ENCODE measurements at places on chromosomes 6 and 20.

- DNase-seq = no peak
Measured at GRCh38 chr6:150831577-150831976, 33.9 kb upstream of the MTHFD1L start.

DNA sequence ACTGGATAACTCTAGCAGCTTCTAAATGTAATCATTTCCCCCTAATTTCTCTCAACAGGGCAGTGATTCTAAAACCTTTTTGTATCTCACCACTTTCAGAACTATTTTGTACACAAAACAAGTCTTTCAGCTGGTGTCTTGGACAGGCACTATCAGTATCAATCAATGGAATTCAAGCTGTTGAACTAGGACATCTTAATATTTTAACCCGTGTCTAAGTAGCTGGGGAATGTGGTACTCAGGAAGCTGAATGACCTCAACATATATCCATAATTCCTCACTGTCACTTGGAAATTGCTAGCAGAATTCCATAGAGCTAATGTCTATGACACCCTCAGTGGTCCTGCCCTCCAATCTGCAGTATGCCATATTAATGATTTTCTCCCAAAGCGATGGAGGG, 24.5 kb downstream of the ADAT2 start:
- DNase-seq = no peak

DNA sequence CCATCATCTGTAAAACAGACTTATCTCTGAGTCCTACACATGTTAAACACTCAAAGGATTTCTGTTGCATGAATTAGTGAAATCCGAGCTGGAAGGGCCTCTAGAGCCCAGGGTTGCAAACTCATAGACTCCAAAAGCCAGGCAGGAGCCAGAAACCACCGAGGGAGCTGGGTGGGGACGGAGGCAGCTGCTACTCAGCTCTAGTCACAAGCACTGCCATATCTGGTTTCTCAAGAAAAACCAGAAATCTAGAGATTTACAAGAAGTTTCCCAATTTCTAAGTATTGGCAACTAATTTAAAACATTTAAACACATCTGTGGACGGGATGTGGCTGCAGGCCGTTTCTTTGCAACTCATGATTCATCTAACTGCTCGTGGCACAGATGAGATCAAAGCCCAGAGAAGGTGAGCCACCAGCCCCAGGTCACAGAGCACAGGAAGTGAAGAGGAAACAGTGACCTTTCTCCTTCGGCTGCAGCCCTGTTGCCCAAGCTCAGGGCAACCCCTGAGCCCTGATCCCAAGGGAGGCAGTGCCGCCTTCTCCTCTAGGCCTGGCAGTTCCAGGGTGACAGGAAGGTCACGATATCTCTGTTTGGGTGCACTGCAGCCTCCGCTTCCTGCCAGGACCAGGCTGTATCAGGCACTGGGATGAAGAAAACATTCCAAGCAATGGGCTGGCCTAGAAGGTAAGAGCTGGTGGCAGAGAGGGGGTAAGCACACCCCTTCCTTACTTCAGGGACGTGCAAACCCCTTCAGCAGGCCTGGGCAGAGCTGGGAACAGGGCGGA, 26.4 kb upstream of the PTGIS start:
- peak; percentile 70 for DNase-seq

DNA sequence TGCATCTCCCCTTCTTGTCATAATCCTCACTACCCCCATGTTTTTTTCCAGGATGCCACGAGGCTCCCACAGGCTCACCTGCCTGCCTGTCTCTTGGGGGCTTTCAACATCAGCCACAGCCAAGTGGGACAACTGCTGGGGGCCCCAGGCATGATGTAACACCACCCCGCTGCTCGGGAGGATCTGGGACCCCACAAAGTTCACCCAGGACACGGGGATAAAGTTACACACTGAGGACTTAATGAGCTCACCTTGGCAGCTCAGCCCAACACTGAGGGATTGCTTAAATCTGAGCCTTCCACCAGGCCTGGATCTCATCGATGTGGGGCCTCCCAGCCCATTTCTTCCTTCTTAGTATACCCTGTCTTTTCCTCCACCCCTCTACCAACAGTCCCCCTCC, 56.4 kb upstream of the NNAT start:
- no peak for DNase-seq

GRCh38 chr6:104472021-104472901, 387.5 kb downstream of the HACE1 start:
- DNase-seq = no peak

- no peak for DNase-seq
Measured at GRCh38 chr6:39370390-39370789, 47.9 kb upstream of the KCNK16 start.

- no peak for DNase-seq
Measured at GRCh38 chr20:46261456-46262253, 46.6 kb downstream of the CDH22 start.

- DNase-seq = no peak
Measured at GRCh38 chr6:156807795-156808194, 30.6 kb downstream of the ARID1B start.

DNA sequence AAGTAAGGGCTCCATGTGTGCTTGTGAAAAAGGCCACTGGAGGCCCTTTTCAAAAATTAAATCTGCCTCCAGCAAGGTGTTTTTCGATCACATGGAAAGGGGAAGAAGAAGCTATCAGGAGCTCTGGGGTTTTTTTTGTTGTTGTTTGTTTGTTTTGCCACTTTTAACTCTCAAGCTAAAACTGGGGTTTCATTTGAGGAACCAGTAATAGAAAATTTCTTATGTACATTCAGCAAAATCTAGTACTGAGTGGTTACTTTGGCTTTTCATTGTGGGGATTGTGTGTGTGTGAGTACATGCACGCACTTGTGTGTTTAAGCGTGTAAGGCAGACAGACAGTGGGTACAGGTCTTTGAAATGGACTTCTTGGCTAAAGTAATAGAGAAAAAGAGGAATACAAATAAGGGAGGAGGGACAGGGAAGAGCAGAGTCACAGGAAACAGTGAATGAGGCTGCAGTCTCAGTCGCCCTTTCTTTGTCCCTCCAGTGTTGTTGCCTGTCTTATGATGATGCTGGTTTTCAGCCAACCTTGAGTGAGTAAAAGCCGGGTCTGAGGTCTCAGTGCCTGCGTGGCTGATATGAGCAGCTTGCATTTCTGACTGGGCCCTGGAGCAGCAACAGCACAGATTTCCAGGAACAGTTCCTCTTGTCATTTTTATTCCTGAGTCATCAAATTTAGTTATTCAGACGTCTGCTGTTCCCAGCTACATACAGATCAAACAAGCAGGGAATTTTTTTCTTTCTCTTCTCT, 26.2 kb downstream of the SLC16A10 start:
- DNase-seq = peak; percentile 16

- no peak for DNase-seq
Measured at GRCh38 chr6:15508441-15508871, 154.4 kb downstream of the DTNBP1 start.

DNA sequence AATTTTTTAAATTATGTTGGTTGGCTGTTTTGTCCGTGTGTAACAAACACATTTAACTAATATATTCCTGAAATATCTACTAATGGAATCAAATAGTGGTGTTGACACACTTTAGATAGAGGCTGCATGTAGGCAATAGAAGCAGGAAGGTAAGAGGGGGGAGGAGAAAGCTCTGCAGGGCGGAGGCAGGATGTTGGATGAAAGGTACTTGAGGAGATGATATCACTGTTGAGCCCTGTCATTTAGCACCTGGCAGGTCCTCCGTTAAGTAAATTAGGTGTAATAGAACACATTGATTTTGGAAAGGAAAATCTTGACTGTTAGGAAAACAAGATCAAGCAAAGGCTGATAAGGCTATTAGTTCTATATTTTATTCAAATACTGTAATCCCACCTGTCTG, 618.7 kb downstream of the PKHD1 start:
- DNase-seq = no peak
